ENCODE measurements at places on chromosomes 2 and 18.

- DNase-seq, result no peak
Measured at GRCh38 chr2:73952499-73953446, 26.1 kb downstream of the DGUOK start.

DNA sequence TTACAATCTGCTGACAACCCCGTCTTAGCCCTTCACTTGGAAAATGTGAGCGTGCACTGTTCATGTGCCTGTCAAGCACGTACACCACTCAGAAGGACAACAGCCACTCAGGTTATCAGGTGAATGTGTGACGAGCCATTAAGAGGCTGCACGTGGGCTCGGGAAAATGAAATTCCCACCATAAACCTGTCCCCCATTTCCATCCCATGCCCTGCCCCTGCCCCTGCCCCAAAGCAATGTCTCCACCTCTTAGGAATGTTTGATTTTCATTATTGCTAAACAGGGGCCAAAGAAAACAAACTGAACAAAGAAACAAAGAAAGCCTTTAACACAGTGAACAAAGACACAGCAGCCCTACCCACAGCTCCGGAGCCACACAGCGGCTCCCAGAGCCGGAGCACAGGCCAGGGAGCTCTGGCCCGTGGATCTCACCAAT is 90.5 kb downstream of the TMEM18 start:
- no peak for DNase-seq

DNA sequence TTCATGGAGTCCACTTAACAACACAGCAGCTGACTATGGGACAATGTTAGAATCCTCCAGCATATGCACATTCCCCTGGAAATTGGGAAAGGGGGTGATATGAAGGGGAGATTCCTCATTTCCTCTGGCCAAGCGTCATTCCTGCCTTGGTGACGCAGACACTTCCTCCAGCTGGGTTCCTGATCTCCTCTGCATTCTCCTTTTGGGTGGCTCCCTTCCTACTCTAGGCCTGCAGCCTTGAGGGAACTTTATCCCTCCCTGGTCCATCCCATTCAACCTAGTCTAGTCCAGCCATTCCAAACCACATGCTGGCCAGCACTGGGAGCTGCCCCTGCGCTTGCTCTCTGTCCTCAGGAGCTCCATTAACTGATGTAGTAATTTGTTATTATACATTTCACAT is 216.8 kb downstream of the VAPA start:
- DNase-seq, result no peak

GRCh38 chr2:176099728-176100546 is at the start of gene HOXD12:
Gene HOXD12, plus strand, starts transcription at chr2:176099795. Its CDS starts 7 bp downstream, at chr2:176099802.
- no peak for DNase-seq

DNA sequence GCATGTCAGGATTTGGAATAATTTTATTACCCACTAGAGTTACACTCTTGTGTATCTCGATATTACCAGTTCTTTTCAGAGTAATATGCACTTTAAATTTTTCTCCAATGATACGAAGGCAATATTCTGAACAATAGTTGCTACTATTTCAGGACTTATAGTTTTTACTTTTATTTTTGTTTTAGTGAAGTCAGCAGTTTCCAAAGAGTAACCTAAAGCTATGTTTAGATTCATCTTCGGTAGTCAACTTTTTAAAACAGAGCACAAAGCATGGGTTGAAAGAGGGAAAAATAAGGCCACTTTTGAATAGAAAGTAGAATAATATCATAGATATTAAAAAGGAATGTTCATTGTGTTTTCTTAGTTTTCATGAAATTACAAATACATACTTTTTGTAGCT is 532.7 kb downstream of the CPS1 start:
- DNase-seq, result no peak

DNA sequence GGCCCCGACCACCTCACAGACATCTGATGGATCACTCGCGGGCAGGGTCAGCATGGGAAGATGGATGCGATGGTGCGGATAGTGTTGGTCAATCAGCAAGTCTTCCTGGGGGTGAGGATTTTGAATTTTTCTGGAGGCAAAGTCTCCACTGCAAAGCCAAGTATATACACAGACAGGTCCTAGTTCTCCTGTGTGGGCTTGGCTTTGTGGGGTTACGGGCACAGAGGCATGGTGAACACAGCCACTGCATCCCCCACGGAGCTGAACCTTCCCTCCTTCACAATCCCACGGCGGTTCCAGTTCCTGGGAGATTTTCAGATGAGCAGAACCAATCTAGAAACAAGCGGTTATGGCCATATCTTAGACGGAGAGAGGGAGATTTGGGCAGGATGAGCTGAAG is 35.8 kb downstream of the CNGA3 start:
- DNase-seq, result no peak

DNA sequence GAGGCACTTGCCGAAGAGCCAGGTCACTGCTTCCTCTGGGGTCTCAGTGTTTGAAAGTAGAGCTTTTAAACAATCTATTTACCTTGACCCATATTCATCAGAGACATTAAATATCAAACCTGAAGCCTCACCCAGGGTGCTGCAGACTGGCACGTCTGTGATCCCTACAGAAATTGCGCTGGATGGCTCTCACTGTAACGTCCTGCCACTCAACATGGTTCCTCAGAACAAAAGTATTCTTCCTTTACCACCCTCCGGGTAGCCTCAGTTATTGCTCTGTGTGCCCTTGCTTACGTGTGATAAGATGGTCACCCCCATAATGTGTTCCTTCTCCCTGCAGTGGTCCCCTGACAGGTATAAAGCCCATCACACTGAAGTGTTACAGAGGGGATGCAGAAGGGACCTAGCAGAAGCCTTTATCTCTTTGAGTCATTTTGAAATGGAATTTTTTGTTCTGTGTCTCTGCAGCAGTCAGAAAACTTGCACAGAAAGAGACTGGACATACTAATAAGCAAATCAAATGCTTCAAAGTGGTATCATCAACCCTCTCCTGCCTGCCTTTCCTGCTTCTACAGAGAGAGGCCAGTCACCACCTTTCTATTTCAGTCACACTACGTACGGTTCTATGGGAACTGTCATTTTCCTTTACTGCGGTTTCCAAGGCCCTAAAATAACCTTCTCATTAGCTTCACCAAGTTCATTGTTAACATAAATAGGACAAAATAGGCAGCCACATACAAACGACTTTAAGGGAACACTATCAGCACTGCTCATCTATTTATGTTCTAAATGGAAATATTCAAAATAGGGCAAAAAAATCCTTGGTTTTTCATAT is 86.8 kb downstream of the METTL8 start:
- no peak for DNase-seq
